PC-3 (cell line): ENCODE measurements at places on chromosomes 6 and 20. TPM values are rescaled to one million over a fixed set of nuclear protein-coding genes. Genes with fewer than 3 reads are reported as not detected.

CD83 gene
- 13.0 and 15.2 TPM in 2 replicates for total RNA-seq

- DNase-seq = no peak
Observed at GRCh38 chr6:152309006-152309405, 328.2 kb downstream of the SYNE1 start.

LSM2 gene
- total RNA-seq = 93.7 and 143 TPM in 2 replicates

CCN6 gene
- total RNA-seq = not detected in 2 replicates

FABP7 gene
- total RNA-seq = not detected in 2 replicates

- DNase-seq = no peak
Observed at GRCh38 chr6:5765141-5765760, 241.5 kb downstream of the NRN1 start.

DNA sequence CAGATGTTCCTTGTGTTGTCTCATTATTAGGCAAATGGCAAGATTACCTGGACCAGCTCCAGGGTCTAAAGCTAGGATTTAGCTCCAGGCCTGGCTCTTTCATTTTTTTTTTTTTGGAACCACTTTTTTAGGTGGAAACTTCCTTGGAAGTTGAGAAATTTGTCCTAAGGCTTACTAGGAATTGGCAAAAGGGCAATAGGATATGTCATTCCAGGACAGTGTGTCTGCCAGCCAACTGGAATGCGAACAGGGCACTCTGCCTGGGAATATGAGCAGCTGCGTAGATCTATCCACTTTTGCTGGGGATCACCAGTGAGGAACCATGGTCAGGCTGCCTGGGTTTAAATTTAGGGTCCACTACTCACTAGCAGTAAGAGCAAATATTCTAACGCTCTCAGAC, 304.0 kb downstream of the TSHZ2 start:
- no peak for DNase-seq

DNA sequence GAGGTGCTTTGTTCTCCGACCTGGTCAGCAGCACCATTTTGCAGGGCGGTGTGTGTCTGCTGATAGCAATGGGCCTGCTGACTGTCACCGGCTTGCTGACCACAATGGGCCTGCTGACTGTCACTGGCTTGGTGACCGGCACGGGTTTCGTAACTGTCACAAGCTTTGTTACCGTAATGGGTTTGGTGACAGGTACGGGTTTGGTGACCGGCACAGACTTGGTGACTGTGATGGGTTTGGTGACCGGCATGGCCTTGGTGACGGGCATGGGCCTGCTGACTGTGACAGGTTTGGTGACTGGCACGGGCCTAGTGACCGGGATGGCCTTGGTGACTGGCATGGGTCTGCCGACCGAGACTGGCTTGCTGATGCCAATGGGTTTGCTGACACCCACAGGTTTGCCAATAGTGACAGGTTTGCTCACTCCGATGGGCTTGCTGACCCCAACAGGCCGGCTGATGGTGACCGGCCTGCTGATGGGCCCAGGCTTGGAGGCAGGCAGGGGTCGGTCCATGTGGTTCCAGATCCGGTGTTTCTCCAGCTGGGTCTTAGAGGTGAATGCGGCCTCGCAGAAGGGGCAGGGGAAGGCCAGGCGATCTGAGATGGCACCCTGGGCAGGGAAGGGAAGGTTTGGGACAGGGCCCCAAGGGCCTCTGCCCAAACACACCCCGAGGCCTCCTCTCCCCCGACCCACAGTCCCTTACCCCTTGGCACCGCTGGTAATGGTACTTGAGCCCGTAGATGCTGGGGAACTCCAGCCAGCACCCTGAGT, 3.4 kb downstream of the ZNF512B start:
- no peak for DNase-seq

GTPBP2 gene
- 38.1 and 47.6 TPM in 2 replicates for total RNA-seq

FILIP1 gene
- total RNA-seq = not detected in 2 replicates

ADTRP gene
- 2.0 TPM in 1 of 2 replicates, not detected in the other for total RNA-seq

- DNase-seq = no peak
Observed at GRCh38 chr6:15255481-15255880, 9.6 kb downstream of the JARID2 start.

GRCh38 chr20:50343125-50343489, 152.5 kb downstream of the CEBPB start:
- no peak for DNase-seq

BTNL2 gene
- total RNA-seq = not detected in 2 replicates
